Kidney epithelial cell (primary cell): ENCODE measurements at places on chromosomes 3 and 15. TPM values are rescaled to one million over a fixed set of nuclear protein-coding genes. Genes with fewer than 3 reads are reported as not detected.

- DNase-seq = no peak
Observed at GRCh38 chr15:40857601-40858341, 13.9 kb downstream of the SPINT1 start.

Gene CIDEC
- not detected in 2 replicates for total RNA-seq

- DNase-seq = no peak
Observed at GRCh38 chr3:32442766-32443165, 51.1 kb downstream of the CMTM7 start.

DNA sequence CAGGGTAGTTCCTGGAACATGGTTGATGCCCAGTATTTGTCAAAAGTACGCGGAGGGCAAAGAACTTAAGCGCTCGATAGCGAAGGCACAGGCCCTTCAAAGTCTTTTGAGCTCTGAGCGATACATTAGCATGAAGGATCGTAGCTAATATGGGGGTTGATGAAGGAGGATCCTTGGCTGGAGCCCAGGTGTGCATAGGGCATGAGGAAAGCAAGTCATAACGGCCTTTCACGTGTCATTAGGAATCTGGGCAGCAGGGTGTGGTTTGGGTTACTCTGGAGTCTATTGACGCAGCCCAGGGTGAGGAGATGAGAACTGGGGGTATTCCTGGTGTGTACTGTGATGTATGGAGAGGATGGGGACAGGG, 31.7 kb downstream of the SPINK8 start:
- no peak for DNase-seq

Gene GASK1A
- 1.0 and 2.3 TPM in 2 replicates for total RNA-seq

- no peak for DNase-seq
Observed at GRCh38 chr3:190716211-190716610, 146.3 kb downstream of the GMNC start.

- DNase-seq = no peak
Observed at GRCh38 chr3:51389423-51390183, 1.5 kb upstream of the RBM15B start.

- no peak for DNase-seq
Observed at GRCh38 chr15:67865331-67865730, 25.5 kb upstream of the RNU6-1 start.

DNA sequence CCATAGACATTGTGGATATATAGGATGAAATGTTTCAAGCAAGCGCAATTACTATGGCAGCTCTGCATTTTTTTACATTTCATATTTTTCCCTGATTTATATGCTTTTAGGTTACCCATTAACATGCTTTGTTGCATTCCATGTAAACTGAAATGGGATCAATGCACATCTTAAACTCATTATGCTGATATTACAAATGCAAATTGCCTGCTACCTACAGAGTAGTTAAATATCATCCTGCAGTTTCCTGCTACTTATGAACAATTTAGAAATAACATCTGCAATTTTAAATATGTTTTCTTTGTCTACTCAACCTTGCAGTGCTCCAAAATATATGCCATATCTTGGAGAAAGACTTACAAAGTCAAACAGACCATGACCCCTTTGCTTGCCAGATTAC, 526.9 kb upstream of the NECTIN3 start:
- no peak for DNase-seq

DNA sequence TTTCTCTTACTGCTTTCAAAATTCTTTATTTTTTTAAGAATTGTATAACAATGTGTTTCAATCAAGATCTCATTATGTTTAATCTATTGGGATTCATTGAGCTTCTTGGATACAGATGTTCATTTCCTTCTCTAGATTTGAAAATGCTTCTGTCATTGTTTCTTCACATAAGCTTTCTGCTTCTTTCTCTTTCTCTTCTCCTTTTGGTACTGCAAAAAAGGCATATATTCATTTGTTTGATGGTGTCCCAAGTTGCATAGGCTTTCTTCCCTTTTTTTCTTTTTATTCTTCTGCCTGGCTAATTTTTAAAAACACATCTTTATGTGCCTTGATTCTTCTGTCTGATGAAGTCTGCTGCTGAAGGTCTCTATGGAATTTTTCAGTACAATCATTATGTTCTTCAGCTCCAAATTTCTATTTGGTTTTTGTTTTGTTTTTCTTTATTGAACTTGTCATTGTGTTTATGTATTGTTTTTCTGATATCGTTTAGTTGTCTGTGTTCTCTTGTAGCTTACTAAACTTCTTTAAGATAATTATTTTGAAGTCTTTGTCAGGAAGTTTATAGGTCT, 88.9 kb downstream of the DTWD1 start:
- no peak for DNase-seq

Gene SNX4
- total RNA-seq = 29.4 and 37.8 TPM in 2 replicates
